ENCODE measurements at places on chromosomes 4 and X.

DNA sequence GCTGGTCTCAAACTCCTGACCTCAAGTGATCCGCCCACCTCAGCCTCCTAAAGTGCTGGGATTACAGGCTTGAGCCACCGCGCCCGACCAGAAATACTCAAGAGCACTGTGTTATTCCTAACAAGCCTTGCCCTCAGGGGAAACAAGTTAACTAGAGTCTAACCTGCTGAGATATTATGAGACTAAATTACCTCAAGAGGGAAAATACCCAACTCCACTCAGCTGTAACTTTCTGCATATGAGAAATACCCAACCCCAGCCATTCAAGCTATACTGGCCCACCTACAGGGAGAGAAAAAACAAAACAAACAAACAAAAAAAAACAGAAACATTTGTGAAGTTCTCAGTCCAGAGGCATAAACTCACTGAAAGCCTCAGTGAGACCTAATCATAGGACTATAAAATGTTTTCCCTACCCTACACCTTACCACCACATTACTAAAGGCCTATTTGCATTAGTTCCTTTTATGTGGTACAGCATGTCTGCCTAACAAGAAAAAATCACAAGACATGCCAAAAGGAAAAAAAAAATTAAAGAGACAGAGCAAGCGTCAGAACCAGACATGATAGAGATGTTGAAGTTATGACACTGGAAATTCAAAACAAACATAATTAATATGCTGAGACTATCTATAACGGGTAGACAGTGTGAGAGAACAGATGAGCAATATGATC is 876.0 kb downstream of the FSTL5 start:
- no peak for DNase-seq

- no peak for DNase-seq
These were observed 52.1 kb upstream of the FMR1 start for GRCh38 chrX:147859666-147860065.

GRCh38 chrX:87374324-87374723 is 143.3 kb upstream of the KLHL4 start:
- DNase-seq: no peak

GRCh38 chrX:39950018-39950688 is 147.6 kb downstream of the BCOR start:
- DNase-seq: no peak

- DNase-seq: no peak
These were observed 840 bp downstream of the ZNF711 start for GRCh38 chrX:85244450-85245211.

- DNase-seq: no peak
These were observed 3.0 kb upstream of the SLC2A9 start for GRCh38 chr4:10024303-10024702.

DNA sequence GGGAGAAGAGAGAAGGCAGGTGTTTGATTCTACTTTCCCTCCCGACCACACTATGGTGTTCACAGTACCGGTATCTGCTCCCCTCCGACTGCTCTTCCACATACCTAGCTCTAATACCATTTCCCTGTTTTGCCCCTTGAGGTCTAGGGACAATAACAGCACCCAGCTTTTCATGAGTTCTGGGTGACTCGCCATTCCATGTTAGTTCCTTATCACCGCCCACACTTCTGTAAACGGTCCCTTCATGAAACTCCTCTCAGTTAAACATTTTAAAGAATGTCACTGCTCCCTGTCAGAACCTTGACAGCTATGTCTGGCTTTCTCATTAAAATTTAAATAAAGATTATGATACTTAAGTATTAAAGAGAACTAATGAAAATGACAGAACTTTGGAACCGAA is 136.7 kb downstream of the ADAMTS3 start:
- no peak for DNase-seq

GRCh38 chr4:151781026-151781425 is 20.2 kb upstream of the GATB start:
- no peak for DNase-seq

DNA sequence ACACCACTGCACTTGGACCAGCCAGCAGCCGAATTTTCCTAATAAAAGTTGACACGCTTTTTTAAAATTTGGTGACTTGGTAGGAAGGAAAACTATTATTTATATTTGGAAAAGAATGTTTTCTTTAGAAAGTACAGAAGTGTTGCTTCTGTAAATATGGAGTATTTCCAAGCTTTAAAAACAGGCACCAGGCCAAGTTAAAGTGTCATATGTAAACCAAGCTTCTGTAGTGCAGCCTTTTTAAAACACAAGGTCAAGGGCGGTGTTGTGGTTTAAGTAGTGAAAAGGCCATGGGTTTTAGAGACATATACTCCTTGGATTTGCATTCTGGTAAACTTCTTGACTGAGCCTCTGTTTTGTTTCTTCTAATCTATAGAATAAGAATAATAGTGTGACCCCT is 62.7 kb downstream of the TRIM2 start:
- no peak for DNase-seq

- peak; percentile 43 for DNase-seq
These were observed 79.2 kb upstream of the CLCN4 start for GRCh38 chrX:10077425-10078188.

DNA sequence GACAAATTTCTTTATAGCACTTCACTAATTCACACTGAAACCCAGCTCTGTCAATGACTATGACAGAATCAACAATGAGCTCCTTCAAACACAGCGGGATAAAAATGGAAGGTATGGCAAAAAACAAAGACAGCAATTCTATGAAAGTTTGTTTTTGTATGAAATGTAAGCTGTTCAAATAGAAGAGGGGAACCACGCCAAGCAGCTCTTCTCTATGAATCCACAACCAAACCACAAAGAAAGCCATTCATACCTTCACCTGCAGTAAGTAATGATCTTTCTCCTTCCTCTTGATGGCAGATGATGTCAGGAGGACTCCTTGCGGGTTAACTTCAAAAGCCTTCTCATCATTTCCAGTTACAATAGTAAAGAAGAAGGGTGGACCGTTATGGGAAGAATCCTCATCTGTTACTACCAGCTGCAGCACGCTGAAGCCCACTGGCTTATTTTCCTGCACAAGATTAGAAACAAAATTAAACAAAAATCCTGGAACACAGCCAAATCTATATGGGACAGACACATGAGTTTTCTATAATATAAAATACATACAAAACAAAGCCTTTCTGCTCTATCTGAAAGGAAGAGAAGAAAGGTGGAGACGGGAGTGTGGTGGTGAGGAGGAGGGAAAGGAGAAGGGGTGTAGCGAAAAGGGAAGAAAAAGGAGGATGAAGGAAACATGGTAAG is 48.9 kb upstream of the MTNR1A start:
- no peak for DNase-seq

DNA sequence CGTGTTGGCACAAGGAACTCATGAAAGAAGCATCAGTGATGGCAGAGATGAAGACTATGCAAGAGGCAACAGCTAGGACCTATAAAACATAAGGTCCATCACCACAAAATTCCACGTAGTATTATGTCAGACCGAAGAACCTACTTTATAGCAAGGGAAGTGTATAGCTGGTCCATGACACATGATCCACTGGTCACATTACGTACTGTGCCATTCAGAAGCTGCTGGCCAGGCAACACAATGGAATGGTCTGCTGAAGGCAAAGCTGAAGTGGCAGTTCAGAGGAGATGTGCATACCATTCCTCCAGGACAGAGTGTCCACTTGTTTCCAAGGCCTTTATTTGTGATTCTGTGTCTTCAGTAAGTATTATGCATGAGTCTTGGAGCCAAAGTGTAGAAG is 215.5 kb upstream of the UGT8 start:
- DNase-seq: no peak

DNA sequence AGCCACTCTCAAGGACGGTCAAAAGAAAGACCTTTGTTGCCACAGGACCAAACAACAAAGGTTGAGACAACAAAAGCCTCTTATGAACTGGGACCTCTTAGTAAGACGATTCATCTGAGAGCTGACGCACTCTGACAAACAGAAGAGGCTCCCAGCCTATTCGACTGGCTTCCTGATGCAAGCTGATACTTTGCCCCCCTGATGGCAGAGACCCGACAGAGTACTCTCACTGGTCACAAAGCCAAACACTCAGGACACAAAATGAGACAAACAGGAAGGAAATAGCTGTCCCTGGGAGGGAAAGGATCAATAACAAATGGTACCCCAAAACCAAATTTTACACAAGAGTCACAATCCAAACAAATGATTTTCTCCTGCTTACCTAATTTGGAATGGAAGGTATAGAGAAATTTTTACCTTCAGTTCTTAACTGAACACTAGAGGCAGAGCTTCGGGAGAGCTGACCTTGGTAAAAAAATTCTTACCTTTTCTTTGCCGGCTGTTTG is 75.2 kb upstream of the PLAC8 start:
- no peak for DNase-seq

DNA sequence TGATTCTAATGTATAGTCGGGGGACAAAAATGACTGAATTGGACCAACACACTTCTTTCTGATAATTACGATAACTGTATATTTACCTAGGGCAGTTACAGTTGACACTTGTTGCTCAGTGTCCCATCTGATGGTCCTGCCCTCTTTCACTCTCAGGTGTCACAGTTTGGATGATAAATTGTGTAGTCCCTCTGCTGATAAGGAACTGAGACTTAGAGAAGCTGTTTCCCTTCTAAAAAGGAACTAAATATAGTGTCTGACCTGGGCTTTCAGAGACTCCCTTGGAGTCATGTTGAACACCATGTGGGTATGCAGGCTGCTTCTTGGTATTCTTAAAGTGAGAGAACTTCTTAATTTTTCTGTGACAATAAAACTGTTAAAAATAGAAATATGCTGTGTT is 23.7 kb upstream of the PNPLA4 start:
- DNase-seq: no peak

DNA sequence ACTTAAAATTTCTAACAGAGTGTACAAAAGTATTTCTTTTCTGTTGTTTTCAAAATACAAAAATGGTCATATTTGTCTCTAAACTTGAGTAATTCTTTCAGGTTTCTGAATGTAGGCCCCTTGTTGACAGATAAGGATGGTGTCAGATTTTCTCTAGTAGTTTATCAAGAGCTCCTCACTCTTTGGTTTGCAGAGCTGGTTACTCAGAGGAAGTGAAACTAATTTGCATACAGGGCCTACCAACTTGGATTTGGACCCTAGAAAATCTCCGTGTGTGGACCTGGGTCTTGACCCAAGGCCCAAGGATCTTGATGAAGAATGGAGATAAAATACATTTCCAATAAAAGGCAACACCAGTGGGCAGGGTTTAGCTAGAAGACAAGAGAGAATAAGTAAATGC is 433 bp upstream of the ADH6 start:
- no peak for DNase-seq

- DNase-seq: no peak
These were observed 1871.6 kb upstream of the AGA start for GRCh38 chr4:179313823-179314222.

GRCh38 chr4:10099499-10100325 is 16.9 kb downstream of the WDR1 start:
- no peak for DNase-seq

GRCh38 chr4:40193578-40193977 is 3.3 kb upstream of the RHOH start:
- DNase-seq: no peak

GRCh38 chr4:139898293-139898692 is 232.7 kb downstream of the MGST2 start:
- no peak for DNase-seq

DNA sequence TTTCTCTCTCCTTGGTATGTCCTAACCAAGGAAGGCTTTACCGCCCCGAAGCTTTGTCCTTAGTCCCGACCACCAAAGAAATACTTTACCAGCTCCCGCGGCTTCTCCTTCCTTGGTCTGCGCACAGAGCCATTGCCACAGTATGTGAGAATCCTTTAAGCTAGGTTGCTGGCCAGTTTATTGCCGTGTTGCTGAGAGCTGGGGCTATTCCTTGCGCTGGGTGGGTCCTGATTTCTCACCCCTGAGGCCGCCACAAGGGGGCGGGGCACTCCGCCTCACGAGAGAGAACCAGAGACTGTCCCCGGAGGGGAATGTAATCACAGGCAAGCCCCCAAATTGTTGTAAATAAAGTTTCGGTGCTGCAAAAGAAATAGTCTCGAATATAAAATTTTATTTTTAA is 331.0 kb upstream of the PCDH10 start:
- DNase-seq: no peak

DNA sequence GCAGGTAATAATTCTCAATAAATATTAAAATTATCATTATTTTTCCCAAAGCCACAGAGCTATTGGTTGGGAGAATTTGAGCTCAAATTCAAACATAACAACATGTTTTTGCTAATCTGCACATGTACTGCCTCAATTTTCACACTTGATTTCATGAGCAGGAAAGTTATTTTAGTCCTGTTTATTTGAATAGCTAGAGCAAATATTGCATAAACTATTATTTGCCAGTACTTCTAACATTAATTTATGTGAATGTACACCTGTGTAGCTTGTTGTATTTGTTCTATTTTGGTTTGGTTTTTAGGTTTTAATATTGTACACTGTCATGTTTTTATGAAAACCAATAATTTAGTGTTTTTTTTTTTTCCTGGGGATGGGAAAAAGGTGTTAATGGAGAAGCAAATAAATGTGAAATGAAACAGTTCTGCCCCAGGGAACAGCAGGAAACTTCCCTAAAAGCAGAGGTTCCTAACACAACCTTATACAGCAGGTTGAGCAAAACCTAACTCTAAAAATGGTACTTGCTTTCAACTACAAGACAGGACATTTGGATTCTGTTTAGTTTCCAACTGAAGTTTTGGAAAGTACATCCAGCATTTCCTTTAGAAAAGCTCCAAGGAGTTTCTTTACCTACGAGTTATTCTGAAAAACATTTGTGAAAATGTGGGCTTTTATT is 99.4 kb downstream of the SYNPO2 start:
- DNase-seq: no peak

DNA sequence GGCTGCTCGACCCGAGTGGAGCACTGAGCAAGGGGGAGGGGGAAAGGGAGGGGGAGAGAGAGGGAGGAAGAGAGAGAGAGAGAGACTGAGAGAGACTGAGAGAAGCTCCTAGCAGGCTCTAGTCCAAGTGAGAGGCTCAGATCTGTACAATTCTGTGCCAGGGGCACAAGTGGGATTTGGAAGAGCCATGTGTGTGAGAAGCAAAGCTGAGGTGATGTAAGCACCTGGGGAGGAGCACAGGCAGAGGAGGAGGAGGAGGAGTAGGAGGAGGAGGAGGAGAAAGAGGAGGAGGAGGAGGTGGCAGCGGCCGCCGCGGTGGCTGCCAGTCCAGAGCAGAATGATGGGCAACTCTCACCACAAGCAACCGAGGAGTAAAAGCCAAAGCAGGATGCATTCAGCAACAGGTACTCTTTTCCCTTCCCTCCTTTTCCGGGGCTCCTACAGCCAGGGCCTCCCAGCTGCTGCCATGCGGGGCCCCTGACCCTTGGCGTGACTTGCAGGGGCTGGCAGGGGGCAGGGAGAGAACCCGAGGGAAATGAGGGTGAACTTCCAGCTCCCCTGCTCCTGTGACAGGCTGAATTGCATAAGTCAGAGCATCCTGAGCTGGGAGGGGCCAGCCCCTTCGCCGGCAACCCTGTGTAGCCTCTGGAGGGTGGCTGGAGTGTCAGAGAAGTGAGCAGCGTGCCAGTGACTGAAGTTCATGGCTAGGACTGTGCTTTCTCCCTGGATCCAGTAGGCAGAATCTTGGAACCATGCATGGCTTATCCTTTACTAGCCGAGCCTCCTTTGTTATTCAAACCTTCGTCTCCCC is 62.2 kb downstream of the RTL5 start:
- no peak for DNase-seq

- DNase-seq: no peak
These were observed 57.3 kb upstream of the MXRA5 start for GRCh38 chrX:3403748-3404147.

- no peak for DNase-seq
These were observed 98.7 kb downstream of the TMEM131L start for GRCh38 chr4:153564630-153565525.
